ENCODE measurements at places on chromosomes 3 and 15.

DNA sequence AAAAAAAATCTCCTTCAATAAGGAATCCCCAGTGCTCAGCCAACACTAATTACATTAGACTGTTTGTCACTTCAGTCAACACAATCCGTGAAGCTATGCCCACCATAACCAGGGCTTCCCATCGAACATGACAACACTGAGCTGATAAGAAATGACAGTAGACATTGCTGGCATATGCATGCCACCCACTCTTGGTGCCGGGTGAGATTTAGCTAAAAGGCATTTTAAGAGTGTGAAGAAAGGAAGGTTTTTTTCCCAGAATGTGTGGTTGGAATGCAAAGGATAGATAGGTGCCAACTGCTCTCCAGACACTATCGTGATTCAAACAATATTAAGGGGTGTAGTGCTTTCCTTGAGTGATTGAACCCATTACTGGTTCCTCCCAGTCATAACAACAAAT is 344.0 kb upstream of the LMCD1 start:
- DNase-seq = no peak

DNA sequence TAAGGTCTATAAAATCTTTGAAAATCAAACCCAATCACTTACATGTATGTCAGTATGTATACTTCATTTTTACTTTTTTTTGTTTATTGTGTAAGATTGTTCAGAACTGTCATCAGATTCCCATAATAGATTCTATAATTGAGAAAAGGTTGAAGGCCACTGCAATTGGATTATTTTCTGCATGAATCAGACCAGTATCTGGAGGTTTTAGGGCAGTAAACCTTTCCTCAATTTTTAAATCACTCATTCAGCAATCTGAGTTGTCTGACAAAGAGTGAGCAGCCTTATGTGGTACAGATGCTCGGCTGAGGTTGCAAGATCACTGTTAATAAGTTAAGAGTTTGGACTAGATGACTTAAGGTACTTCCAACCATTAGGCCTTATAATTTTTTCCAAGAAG is 96.0 kb downstream of the TP63 start:
- no peak for DNase-seq

DNA sequence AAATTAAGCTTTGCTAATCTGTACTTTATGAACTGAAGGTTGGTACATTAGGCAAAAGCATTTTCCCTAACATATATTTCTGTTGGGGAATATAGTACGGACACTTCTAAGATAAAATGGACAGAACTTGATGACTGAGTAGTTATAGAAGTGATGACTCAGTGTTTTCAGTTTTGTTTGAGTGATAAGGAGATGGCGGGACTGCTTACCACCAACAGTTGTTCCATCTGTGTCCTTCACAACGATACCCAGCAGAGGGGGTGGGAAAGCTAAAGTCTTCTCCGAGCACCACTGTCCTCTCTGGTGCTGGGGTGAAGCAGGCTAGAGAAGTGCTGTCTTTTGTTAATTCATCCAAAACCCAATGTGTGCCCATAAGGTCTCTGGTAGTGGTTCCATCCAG is 195.8 kb downstream of the CD47 start:
- no peak for DNase-seq

DNA sequence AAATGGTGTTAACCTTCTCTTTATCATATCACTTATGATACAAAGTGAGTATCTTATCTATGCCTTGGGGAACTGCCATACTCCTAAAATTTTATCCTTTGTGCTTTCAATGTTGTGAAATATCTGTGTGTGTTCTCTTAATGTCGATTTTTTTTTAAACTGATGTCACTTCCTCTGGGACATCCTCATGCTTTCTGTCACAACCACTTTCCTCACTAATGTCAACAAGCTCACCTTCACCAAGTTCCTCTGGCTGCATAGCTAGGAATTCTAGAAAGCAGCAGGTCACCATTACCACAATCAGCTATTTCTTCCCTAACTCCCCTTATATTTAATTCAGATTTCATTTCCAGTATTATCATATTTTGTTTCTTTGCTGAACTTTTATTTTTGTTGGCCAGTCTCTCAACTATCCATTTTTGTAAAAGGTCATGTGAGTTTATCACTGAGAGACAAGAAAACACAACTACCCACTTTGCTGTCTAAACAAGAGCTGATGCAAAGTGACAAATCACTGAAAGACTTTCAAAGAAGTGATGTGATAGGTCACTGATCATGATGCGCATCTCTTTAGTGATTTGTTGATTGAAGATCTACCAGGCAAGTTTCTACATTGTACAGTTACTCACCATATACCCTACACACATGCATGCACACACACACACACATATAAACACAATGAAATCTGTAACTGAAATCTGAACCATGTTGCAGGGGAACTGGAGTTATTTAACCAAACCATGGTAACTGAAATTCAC is 369.0 kb downstream of the ULK4 start:
- no peak for DNase-seq

GRCh38 chr3:9600597-9600996 is 47.0 kb upstream of the LHFPL4 start:
- DNase-seq = no peak

DNA sequence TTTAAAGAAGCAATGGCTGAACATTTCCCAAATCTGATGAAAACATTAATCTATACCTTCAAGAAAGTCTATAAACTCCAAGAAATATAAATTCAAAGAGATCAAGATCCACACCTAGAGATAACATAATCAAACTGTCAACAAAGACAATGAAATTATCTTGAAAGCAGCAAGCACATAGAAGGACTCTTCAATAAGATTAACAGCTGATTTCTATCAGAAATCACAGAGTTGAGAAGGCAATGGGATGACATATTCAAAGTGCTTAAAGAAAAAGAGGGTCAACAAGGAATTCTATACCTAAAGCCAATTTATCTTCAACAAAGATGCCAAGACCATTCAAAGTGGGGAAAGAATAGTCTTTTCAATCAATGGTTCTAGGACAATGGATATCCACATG is 41.1 kb upstream of the LAMP3 start:
- no peak for DNase-seq

- DNase-seq = no peak
Observed at GRCh38 chr15:83106994-83107840, at the start of gene TM6SF1. TM6SF1 (plus strand) TSS chr15:83107645; CDS start chr15:83107681, 36 bp downstream.

DNA sequence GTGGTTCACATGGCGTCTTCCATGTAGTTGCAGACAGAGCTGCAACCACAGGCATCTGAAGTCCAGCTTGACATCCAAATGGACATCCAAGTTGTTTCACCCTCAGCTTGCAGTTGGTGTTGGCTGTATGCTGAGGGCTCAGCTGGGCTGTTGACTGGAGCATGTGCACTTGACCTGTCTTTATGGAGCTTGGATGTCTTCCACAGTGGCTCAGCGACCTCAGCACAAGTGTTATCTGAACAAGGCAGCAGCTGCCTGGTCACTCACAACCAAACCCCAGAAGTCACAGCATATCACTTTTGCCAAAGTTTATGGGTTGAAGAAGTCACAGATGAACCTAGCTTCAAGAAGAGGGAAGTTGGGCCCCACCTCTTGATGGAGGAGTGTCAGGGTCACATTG is 92.9 kb downstream of the TPRA1 start:
- no peak for DNase-seq

GRCh38 chr3:113234688-113235260 is 23.4 kb downstream of the BOC start:
- DNase-seq = no peak

DNA sequence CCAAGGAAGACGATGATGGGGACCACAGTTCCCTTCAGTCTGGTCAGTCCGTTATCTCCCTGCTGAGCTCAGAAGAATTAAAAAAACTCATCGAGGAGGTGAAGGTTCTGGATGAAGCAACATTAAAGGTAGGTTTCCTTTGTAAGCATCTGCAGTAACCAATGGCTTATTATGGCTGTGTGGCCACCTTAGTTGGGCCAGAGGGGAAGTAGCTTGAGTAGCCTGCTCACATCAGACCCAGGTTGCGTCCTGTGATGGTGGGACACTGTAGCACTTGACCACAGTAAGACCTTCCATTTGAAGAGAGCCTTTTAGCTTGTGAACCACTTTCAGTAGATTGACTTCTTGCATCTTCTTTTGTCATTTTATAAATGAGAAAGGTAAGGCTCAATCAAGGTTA is 22.6 kb downstream of the STARD5 start:
- no peak for DNase-seq

DNA sequence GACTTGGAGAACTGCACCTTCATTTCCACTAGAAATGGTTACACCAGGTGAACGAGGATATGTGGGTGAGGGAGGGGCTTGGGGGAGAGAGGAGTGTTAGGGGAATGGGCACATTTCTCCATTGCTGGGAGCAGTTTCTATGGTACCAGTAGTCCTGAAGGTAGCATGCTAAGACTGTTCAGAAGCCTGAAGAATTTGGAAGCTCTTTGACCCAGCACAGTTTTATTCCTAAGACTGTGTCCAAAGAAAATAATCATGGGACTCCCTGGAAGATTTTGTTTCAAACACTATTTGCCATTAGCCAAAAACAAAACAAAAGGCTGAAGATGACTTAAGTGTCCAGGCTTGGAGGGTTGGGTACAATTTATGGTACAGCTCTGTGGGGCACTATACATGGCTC is 32.1 kb downstream of the ST6GAL1 start:
- no peak for DNase-seq

- no peak for DNase-seq
Observed at GRCh38 chr15:81068516-81068915, 65.6 kb upstream of the CFAP161 start.

- no peak for DNase-seq
Observed at GRCh38 chr3:100210772-100211135, 50.0 kb upstream of the TBC1D23 start.

- DNase-seq = no peak
Observed at GRCh38 chr3:29718661-29719065, 437.8 kb downstream of the RBMS3 start.

- no peak for DNase-seq
Observed at GRCh38 chr15:36925653-36926426, 174.5 kb downstream of the MEIS2 start.

DNA sequence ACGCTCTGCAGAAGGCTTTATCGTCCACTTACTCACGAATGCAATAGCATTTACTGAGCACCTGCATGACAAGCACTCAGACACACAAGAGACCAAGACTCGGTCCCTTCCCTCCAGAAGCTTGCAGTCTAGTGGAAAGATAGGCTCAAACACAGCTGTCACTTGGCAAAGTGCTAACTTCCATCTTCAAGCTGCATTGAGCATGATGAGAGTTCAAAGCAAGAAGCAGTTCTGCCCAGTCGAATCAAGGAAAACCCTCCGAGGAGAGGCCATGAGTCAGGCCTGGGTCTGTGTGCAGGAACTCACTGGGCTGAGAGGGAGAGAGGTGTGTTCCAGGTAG is 51.5 kb downstream of the C3orf20 start:
- DNase-seq = no peak

- no peak for DNase-seq
Observed at GRCh38 chr3:111035902-111036301, 35.7 kb upstream of the NECTIN3 start.

GRCh38 chr3:176349706-176350105 is 847.6 kb downstream of the TBL1XR1 start:
- DNase-seq = no peak

DNA sequence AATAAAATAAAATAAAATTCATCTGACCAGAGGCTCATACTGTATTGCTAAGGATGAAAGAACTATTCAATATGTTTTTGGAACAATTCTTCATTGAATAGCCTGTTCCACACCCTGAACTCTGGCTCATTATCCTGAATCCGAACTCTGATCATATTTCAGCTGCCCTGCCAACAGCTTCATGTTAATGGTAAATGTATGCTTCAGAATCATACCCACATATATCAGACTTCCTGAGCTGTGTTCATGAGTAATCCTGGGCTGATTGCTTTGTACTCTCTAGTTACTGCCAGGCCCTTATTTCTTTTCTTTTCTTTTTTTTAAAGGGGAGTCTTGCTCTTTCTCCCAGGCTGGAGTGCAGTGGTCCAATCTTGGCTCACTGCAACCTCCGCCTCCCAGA is 11.8 kb downstream of the INO80 start:
- no peak for DNase-seq

DNA sequence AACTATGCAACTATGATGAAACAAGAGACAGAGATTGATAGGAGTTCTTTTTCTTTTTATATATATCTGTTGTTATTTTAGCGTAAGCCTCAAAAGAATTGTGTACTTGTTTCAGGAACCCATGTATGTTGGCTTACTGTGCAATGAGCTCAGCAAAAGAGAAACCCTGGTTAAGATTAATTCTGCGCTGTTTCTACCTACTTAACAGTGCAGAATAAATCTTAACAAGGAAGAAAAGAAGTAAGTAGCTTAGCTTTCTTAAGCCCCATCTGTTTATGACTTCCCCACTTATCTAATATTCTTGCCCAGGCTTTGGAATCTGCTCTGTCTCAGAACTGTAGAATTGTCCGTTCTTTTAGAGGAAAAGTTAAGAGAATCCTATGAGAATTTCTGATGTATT is 27.4 kb downstream of the ECT2 start:
- DNase-seq = no peak

DNA sequence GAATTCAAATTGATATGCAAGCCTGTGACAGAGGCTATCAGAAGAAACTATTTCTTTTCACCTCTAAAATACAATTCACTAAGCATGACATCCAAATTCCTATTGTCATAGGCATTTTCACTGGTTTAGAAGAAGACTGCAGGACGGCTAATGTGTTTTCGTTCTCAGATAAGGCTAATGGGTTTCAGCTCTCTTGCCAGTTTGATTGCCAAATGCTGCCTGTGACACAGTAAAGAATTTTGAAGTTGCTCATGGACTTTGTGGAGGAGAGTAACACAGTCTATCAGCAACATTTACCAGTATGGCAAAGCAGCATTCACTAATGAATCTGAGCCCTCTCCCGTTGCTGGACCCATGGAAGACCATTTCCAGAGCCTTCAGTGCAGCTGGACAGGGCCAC is 948.1 kb downstream of the FHIT start:
- DNase-seq = no peak

GRCh38 chr3:98917608-98918007 is 16.1 kb upstream of the DCBLD2 start:
- no peak for DNase-seq

DNA sequence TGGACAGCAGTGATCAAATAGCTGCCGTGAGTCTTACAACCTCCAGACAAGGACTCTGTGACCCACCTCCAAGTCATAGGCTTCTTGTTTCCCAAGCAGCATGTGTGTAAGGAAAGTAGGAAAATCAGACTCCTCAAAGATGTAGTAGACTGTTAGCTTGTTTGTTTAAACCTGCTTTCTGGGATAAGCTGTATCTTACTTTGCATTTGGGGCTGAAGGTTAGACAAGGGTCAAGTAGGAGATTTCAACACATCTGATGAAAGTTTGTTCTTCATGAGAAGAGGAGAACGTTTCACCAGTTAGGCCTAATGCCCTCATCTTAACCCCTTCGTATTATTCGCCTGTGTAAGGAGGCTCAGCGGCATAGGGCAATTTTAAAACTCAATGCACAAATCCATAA is 756.4 kb upstream of the NR2F2 start:
- DNase-seq = no peak

GRCh38 chr15:28044121-28044672 is 54.9 kb downstream of the OCA2 start:
- no peak for DNase-seq

All from T-cell (primary cell).